ENCODE measurements at places on chromosomes 16 and 17. TPM values are rescaled to one million over a fixed set of nuclear protein-coding genes. Genes with fewer than 3 reads are reported as not detected.

UNC13D gene
- total RNA-seq = under 0.01 TPM

FLOT2 gene
- total RNA-seq = 19.7 TPM

DNA sequence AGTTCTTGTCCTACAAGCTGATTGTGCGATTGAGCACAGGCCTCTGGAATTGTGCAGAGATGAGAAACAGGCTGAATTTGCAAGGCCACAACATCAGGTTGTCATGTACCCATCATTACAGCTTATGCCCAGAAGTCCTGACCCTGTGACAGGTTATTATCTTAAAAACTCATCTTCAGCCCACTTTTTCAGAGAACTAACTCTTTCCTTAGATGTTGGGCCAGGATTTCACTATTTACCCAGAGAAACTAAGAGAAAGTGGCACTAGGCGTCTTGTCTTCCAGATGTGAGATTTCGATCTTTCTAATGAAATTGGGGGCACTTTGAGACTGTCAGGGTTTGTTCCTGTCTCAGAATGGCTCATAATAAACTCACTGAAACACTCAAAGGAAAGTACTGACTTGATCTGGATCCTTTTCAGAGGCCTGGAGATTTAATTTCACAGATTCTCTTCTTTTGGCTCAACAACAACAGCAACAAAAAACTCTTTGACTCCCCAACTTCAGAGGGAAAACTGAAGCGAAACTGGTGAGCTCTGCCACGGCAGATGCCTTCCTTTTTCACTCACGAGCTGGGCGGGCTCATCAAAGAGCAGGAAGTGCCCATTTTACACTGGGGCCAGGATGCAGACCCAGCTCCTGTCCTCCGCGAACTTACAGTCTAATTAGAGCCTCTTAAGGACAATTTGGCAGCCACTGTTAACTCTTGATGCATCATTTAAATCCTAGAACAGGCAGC is 17.7 kb upstream of the SLC12A3 start:
- no peak for DNase-seq

DNA sequence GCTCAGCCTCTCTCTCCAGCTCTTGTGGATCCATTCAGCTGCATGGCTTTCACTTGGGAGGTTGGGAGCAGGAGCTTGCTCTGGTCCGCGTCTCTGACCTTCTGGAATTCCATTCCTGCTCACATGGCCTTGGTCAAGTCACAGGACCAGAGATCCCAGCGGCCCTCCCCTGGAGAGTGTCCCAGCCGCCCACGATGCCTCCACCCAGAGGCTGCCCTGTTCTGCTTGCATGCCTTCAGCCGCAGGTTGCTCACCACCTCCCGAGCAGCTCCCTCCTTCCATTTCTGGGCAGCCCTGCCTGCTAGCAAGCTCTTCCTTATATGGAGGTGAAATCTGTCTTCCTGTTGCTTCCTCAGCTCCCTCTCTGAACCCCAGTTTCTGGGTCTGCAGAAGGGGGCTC is 32.6 kb downstream of the RAI1 start:
- DNase-seq = peak; percentile 55

DNA sequence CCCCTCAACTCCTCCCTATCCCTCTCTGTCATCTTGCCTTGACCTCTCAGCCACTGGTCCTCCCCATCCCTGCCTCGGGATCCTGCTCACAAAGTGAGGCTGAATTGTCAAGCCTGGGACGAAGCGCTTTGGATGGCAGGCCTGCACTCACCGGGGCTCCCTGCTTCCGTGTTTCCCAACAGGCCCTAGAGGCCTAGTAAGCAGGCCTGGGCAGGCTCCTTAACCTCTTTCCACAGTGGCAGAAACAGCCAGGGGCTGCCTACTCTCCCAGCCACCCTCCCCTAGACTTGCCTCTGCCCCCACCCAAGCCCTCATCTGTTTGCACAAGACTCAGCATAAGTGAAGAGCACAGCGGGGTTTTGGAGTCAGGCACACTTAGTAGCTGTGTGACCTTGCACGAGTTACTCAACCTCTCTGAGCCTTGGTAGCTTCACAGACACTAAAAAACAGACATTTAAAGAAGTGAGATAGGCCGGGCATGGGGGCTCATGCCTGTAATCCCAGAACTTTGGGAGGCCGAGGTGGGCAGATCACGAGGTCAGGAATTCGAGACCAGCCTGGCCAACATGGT is 5.0 kb upstream of the FADS6 start:
- DNase-seq = no peak

ASB16 gene
- total RNA-seq = not detected

KRTAP1-5 gene
- total RNA-seq = 34.8 TPM

- no peak for DNase-seq
These were observed 31.2 kb downstream of the CIBAR2 start for GRCh38 chr16:85081038-85081437.

GRCh38 chr17:49637050-49637449 is 40.8 kb downstream of the SPOP start:
- DNase-seq = peak; percentile 50

GRCh38 chr17:7862692-7863437 is 5.1 kb downstream of the CYB5D1 start:
- DNase-seq = peak; percentile 54
